Hematopoietic multipotent progenitor cell treated with erythropoietin and hydrocortisone succinate and interleukin-3 and kit ligand, for 6 days (in vitro differentiated cells): ENCODE measurements at places on chromosomes 16 and 17.

DNA sequence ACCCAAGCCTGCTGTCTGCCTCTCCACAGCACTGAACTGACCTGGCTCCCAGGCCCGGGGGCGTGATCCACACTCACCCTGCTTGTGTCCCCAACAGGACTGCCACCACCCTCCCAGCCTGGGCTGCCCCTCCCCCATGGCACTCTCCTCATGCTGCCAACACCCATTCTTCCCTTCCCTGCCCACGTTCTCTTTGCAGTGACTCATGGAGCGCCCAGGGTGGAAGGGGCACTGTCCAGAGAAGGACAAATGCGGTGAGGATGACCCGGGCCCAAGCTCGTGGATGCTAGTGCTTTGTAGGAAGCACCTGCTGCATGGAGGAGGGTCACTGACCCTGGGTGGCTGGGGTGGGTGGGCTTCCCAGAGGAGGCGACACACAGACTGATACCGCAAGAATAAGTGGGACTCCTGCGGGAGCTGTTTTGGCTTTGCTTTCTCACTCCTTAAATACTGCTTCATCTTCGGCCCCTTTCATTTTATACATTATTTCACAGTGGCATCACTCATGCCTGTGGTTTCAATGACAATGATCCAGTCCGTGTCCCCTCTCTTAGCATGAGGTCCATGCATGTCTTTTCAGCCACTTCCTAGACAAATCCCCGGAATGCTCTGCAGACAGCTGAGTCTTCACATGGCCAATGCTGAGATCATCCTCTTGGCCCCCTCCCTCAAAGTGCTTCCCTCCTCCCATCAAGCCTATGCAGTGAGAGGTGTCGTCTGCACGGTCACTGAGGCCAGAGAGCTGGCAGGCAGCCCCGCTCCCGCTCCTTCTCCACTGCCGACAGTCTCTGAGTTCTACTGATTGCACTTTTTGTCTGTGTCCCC, 17.6 kb downstream of the CDK5R1 start:
- no peak for DNase-seq

GRCh38 chr17:58693208-58693607, 806 bp downstream of the RAD51C start:
- peak; percentile 16 for DNase-seq

GRCh38 chr17:41907185-41907556, 11.6 kb downstream of the ACLY start:
- DNase-seq: no peak

GRCh38 chr17:70394473-70395232, 225.3 kb downstream of the KCNJ2 start:
- no peak for DNase-seq

- no peak for DNase-seq
Measured at GRCh38 chr17:34614698-34615097, 35.3 kb downstream of the TMEM132E start.

DNA sequence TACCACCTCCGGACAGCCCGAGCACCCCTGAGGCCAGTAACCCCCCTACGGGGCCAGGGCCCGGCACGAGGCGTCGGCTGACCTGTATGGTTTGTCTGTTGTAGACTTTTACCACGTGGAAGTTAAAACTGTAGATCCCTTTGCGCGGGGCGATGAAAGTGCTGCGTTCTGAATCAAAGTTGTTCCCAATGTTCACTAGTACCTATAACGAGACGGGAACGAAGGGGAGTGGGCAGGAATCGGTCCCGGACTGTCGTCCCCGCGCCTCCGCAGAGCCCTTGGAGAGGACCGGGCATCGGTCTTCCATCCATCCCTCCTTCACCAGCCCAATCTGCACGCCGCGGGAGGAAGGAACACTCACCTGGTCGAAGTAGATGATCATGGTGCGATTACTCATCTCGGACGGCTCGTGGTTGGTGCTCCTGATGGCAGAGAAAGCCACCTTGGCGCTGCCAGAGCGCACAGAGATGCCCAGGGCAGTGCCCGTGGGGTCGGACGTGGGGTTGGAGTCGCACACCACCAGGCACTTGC, 732 bp downstream of the CBLN1 start:
- DNase-seq: no peak

GRCh38 chr16:56608876-56609462, 585 bp downstream of the MT2A start:
- peak; percentile 30 for DNase-seq

GRCh38 chr17:17701658-17702057, 20.4 kb downstream of the RAI1 start:
- DNase-seq: peak; percentile 20

DNA sequence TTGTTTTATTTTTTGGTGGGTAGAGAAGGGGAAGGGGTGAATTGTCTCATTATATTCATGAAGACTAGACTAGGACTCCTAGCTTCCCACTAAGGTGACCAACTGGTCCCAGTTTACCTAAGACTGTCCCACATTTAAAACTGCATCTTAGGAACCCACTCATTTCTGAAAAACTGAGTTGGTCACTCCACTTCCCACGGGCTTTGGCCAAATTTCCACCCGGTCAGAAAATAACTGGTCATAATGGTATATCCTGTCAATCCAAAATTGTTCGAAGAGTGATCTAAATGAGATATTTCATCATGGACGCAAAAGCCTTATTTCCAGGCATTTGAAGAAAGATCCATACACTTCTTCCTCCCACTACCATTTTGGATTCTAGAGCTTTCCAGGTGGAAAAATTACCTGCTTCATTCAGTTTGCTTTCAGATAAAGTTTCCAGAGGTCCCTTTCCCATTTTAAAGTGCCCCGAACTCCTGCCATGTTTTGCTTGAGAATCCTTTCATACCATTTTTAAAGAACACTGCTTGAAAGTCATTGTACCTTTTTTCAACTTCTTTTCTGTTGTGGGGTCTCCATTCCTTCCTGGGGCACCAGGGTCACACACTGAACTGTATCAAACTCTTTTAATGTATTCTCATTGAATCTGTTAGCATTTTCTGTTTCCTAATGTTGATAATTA, 21.8 kb upstream of the ZFHX3 start:
- no peak for DNase-seq

GRCh38 chr17:55625521-55625920, 97.1 kb downstream of the TMEM100 start:
- no peak for DNase-seq

DNA sequence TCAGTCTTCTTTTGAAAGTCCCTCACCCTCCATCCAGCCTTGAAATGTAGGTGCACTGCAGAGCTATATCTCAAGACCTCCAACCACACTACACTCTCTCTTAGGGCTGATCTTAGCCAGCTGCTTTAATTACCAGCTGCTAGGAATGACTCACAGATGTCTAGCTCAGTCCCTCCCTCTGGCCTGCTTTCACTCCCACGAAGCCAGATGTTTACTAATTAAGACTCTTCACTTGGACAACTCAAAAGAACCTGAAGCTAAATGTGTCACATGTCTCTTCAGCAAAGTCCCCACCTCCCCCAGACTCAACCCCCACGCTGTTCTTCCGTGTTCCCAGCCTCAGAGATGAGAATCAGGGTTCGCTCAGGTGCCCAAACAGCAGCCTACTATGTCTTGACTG, 2.6 kb downstream of the GTF3C1 start:
- peak; percentile 23 for DNase-seq

- DNase-seq: no peak
Measured at GRCh38 chr16:82832821-82833220, 206.1 kb downstream of the CDH13 start.

DNA sequence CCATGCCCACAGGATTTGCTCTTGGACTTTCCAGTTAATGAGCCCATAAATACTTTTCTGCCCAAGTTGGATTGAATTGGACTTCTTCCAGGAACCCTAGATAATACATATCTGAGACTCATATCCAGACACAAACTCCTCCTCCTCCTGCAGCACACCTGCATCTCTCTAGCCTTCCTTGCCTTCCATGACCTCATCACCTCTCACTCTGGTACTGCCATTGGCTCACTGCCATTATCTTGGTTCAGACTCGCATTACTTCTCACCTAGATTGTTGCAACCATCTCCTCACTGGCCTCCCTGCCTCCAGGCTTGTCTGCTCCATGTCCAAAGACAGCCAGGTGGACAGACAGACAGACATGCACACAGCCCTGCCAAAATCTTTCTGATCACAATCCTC, 4.8 kb upstream of the SYT17 start:
- DNase-seq: no peak

GRCh38 chr16:60636117-60636516, 1400.1 kb downstream of the CDH8 start:
- no peak for DNase-seq

GRCh38 chr17:54494721-54495715, 405.6 kb upstream of the TOM1L1 start:
- DNase-seq: no peak

DNA sequence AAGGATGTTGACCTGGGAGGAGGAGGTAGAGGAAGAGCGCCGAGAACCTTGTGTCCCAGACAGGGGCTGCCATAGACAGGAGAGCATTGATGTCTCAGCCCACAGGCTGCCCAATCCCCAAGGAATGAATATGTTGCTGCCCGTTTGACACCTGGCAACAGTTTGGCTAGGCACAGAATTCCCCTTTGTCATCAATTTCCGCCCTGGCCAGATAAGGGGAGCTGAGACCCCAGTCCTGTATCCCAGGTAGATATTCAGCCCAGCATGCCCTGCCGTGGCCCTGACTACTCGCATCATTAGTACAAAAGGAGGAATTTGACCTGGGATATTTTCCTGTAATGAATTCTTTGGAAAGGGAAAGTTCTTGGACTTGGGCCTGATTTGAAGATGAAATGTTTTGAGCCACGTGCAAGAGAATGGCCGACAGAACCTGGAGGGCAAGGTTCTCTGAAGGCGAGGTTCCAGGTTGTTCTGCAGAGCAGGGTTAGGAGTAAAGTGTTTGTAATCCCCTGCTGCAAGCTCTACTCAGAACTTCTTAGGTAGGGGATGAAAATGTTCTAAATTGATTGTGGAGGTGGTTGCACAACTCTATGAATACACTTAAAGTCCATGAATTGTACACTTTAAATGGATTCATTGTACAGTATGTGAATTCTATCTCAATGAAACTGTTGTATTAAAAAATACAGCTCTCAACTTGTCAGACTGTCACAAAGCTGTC, 108.8 kb downstream of the SOCS1 start:
- DNase-seq: no peak

- DNase-seq: no peak
Measured at GRCh38 chr16:677316-678190, 2.1 kb downstream of the RHBDL1 start.

- DNase-seq: peak; percentile 9
Measured at GRCh38 chr16:47204736-47205504, 61.2 kb upstream of the NETO2 start.

GRCh38 chr16:4123616-4124300, 7.5 kb upstream of the ADCY9 start:
- DNase-seq: no peak
